ENCODE measurements at places on chromosomes 4 and X.

DNA sequence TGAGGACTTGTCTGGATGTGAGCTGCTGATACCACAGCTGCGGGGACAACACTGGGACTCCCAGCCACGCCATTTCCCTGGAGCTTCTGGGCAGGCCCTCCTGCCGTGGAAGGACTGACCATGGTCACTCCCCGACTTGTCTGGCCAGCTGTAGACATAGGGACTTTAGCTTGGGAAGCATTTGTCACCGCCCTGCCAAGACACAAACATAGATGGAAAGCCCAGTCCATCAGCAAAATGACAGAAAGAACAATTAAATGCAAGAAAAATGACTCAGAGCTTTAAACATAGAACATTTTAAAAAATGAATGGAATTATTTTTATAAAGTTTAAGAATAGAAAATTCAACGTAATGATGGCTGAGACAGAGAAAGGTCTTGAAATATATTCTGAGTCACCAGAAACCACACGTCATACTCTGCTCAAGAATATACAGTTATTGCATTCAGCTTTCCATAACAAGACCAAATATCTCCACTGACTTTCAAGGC is 107.6 kb upstream of the CBR4 start:
- no peak for DNase-seq

- no peak for DNase-seq
Measured at GRCh38 chrX:53116101-53116500, 22.2 kb downstream of the KANTR start.

DNA sequence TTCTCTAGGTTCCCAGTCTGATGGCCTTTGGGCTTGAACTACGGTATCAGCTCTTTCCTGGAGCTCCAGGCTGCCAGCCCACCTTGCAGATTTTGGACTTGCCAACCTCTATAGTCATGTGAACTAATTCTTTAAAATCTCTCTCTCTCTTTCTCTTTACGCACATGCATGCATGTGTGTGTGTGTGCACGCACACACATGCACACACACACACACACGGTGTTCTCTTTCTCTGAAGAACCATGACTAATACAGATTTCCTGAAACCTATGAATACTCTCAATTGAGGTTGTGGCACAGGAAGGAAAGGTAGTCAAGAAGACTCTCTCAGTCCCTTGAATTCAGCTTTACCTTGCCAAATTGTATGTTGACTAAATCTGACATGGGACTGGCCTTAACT is 6.2 kb upstream of the ZCCHC13 start:
- no peak for DNase-seq

DNA sequence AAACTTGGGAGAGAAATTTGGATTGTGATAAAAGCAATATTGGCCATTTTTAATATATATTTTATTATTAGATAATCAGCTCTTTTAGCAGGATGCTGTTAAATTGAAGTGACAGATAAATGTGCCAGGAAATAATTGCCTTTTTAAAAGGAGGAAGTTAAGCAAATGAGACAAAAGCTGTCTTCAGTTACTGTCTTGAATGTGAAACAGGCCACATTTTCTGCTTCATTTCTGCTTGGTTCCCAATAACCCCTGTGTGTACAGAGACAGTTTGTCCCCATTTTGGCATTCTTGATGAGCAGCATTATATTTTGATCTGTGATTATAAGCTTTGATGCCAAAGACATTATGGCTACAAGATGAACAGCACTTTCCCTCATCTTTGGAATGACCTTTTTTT is 953 bp downstream of the EPGN start:
- no peak for DNase-seq
